Osteoblast (primary cell): ENCODE measurements at places on chromosomes 1 and 21. TPM values are rescaled to one million over a fixed set of nuclear protein-coding genes. Genes with fewer than 3 reads are reported as not detected.

- DNase-seq: no peak
These were observed 25.9 kb upstream of the EPS8L3 start for GRCh38 chr1:109789551-109790180.

DNA sequence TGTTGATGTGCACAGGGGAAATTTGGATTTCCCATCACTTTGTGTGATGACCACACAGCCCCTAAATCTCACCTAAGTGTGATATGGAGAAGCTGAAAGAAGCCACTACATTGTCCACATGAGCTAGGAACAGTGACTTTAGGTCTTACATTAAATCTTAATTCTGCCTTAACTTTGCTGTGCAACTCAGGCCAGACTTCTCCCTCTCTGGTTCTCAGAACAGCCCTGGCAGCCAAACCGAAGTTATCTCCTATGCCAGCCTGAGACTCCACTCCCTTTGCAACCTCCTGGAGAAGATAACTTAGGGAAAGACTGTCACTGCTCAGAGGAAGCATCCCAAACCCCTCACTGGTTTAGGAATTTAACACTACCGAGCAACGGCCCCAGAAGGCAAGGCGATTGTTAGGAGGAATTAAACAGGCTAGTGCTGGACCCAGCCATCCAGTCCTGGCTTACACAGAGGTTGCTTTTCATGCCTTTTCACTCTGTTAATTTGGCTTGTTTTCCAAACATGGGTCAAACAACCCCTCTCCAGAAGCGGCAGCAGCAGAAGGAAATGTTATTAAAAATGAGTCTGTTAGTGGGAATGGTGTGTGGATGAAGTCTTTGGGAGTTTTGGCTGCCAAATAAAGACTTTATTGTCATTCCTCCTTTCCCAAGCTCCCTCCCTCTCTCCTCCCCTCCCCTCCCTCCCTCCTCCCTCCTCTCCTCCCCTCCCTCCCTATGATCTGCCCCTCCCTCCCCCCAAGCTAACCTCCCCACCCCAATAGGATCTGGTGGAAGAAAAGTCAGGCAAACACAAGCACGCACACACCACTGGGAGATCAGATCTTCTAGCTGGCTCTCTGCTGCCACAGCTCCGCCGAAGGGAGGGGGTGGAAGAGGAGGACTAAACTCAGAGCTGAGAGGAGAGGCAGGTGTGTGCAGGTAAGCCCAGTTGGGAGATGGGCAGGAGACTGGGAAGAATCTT lies at the start of gene PRELP:
Gene PRELP (plus strand): TSS at position 795 of the 970 bp plus-strand sequence. CDS start 7,379 bp downstream, outside the sequence.
- peak; percentile 92 for DNase-seq

GRCh38 chr1:208217781-208218180 lies 26.4 kb downstream of the PLXNA2 start:
- no peak for DNase-seq

- DNase-seq: no peak
These were observed 126.7 kb upstream of the KLHDC7A start for GRCh38 chr1:18353992-18354391.

GRCh38 chr1:34398916-34399275 lies 222.2 kb downstream of the C1orf94 start:
- no peak for DNase-seq

Gene CCNL2
- total RNA-seq: 138 and 139 TPM in 2 replicates

Gene ITLN2
- not detected in 2 replicates for total RNA-seq

GRCh38 chr1:11414926-11415538 lies 63.9 kb upstream of the DISP3 start:
- peak; percentile 49 for DNase-seq

Gene CHRM3
- total RNA-seq: under 0.01 and 0.29 TPM in 2 replicates

DNA sequence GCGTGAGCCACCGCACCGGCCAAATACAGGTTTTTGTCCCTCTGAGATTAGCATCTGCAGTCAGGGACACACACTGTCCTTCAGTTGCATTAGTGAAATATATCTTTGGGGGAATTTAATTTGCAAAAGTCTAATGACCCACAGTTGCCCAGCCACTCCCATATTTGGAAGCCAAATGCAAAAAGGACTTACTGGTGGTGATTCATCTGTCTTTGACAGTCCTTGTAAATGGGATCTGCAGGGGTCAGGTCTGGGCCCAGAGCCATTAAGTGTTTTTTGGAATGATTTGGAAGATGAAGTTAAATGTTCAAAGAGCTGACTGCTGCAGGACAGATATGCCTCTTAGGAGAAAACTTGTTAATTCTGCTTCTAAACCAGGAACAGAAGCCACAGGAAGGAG lies 44.6 kb upstream of the DNASE2B start:
- no peak for DNase-seq

Gene GBP5
- under 0.01 TPM in 2 replicates for total RNA-seq
